Left forelimb (tissue), 1 donor: ENCODE measurements at places on chromosomes 5 and 9.

- DNase-seq = no peak
Observed at GRCh38 chr5:86879086-86879485, 261.3 kb downstream of the COX7C start.

DNA sequence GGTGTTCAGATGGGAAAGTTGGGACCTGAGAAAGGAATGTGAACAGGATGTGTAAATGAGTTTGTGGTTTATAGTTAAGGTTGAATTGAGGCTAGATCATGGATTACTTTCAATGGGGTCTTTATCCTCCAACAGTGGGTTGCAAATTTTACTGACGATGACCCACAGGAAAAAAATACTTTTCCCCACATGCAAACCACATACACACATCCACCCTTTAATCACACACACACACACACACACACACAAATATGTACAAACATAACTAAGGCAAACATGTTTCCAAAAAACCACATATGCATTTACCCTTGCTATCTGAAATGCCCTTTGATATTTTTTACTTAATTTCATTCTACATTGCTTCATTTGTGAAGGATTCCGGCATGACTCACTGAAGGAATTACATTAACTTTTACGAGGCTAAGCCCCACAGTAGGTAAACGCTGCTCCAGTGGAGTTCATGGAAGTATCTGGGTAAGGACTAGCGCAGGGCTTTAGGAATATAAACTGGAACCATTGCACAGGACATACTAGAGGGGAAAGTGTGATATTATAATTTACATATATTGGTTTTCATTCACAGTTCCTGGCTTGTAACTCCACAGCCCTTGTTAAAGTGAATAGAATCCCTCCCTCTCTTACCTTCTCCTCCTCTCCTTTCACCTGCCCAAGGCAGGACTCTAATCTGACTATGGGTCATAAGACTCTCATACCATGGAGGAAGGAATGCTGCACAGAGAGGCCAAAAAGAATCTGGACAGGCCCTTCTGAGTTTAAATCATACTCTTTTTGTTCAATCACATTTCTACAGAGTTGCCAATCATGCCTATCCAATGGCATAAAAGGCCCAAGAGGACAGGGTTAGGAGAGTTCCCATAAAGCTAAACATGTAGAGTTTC is 8.5 kb upstream of the SPEF2 start:
- DNase-seq = no peak

- no peak for DNase-seq
Observed at GRCh38 chr5:11378461-11378860, 525.8 kb downstream of the CTNND2 start.

DNA sequence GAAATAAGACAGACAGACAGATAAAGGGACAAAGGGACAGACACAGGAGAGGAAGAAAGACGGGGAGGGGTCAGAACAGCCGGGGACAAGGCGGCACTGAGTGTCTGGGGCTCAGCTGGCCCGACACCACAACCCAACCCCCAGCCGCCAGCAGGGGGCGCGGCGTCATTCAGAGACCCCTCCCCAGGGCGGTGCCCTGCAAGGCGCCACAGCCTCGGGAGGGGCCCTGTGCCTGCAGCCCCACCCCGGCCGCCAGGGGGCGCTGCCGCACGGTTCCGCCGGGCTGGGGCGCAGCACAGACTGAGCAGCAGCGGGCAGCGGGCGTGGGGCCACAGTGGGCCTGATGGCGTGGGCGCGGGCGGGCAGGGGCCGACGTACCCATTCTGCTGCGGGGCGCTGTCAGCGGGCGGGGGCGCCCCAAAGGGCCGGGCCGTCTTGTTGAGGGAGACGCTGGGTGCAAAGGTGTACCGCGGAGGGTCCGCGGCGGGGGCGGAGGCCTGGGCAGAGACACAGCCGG is 5.9 kb downstream of the PDLIM7 start:
- no peak for DNase-seq

GRCh38 chr5:176541338-176542134 is 4.3 kb upstream of the RNF44 start:
- no peak for DNase-seq

DNA sequence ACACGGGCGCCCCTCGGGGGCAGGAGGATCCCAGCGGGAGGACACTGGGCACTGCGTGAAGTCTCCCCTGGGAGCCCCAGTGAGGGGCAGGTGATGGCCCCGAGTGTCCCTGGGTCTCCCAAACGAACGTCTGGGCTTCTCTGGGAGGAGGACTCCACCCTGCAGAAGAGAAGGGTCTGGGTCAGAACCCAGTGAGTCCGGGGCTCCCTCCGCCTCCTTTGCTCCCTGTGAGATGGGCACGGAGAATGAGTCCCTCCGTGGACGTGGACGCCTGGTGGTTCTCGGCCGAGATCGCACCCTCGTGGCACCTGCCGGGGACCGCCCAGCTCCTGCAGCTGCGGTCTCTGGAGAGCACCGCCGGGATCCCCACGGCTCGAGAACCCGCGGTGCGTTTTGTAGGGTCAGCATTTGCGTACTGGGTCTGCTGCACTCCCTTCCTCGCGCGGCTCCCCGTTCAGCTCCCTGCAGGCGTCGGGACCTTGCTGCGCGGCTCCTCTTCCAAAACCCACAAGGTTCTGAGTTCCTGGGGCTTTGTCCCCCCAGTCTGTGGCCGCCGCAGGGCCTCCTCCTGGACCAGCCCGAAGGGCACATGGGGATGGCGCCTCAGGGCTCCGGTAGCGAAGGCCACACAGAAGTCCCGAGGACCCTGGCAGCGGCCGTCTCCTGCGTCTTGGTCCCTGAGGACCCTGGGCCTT is 10.2 kb upstream of the CEP72 start:
- peak; percentile 23 for DNase-seq

- no peak for DNase-seq
Observed at GRCh38 chr9:86868616-86869015, 78.7 kb downstream of the GAS1 start.

GRCh38 chr9:131238402-131239021 is 37.8 kb downstream of the FAM78A start:
- DNase-seq = no peak
